ENCODE measurements at places on chromosomes 6 and 20. TPM values are rescaled to one million over a fixed set of nuclear protein-coding genes. Genes with fewer than 3 reads are reported as not detected.

Gene PAK1IP1
- total RNA-seq = 6.1 TPM

DNA sequence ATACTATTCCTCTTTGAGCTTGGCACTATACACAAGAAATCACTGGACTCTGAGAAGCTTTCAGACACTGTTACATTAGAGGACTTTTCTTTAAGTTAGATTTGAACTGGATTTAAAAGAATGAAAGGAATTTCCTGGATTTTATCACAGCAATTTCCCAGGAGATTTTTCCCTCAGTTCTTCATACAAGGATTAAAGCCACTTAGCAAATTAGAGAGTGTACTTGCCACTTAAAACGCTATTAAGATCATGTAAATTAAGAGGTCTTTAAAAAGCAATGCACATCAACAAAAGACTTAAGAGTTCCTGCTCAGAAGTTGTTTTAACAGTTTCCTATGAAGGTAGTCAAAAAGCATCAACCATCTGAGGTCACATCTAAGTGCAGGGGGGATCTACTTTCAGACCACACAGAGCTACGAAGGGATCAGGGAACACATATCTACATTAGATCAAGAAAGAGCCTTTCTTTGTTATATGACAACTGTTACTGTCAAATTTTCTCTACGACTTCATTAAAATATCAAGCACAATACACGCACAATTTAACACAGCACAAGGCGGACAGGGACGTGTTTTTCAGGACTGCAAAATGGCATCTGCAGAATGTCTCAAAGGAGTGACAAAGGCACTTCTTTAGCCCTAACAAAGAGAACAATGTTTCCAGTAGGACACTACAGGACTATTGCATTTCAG is 65.8 kb downstream of the EPB41L2 start:
- no peak for DNase-seq
- H3K4me1 ChIP-seq = no peaks in the 10 kb centered on the region
- no peaks in the 10 kb centered on the region for H3K27me3 ChIP-seq
- H3K36me3 ChIP-seq = no peaks in the 10 kb centered on the region

DNA sequence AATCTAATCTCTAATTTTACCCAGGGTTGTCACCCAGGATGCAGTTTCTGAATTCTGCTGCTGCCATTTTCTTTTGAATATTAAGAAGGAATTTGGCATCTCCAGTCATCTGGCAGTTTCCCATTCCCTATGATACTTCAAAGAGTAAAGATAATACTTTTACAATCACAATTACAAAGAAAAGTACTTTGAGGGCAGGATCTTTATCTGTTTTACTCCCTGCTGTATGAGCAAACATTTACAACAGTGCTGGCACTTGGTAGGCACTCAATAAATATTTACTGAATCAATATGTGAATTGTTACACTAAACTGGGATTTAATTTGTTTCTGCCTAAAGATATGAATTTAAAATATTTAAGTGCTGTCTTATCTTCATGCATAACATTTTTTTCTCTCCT is 224.9 kb downstream of the EPHA7 start:
- H3K27me3 ChIP-seq = no peaks in the 10 kb centered on the region
- no peak overlapping the region for H3K4me3 ChIP-seq
- H3K27ac ChIP-seq = no peak overlapping the region
- no peaks in the 10 kb centered on the region for H3K4me1 ChIP-seq

GRCh38 chr6:14987490-14987889 is 258.4 kb upstream of the JARID2 start:
- H3K36me3 ChIP-seq = no peaks in the 10 kb centered on the region
- no peaks in the 10 kb centered on the region for H3K27me3 ChIP-seq
- no peak for DNase-seq
- H3K27ac ChIP-seq = no peak overlapping the region
- no peaks in the 10 kb centered on the region for H3K4me1 ChIP-seq

- no peak for DNase-seq
- H3K27me3 ChIP-seq = no peaks in the 10 kb centered on the region
- H3K27ac ChIP-seq = no peak overlapping the region
- no peaks in the 10 kb centered on the region for H3K36me3 ChIP-seq
Measured at GRCh38 chr6:154384191-154384590, 27.6 kb upstream of the IPCEF1 start.
